AG09319 (cell line): ENCODE measurements at places on chromosomes 3 and 15.

GRCh38 chr3:187744169-187745151 is 808 bp downstream of the BCL6 start:
- no peak for DNase-seq

DNA sequence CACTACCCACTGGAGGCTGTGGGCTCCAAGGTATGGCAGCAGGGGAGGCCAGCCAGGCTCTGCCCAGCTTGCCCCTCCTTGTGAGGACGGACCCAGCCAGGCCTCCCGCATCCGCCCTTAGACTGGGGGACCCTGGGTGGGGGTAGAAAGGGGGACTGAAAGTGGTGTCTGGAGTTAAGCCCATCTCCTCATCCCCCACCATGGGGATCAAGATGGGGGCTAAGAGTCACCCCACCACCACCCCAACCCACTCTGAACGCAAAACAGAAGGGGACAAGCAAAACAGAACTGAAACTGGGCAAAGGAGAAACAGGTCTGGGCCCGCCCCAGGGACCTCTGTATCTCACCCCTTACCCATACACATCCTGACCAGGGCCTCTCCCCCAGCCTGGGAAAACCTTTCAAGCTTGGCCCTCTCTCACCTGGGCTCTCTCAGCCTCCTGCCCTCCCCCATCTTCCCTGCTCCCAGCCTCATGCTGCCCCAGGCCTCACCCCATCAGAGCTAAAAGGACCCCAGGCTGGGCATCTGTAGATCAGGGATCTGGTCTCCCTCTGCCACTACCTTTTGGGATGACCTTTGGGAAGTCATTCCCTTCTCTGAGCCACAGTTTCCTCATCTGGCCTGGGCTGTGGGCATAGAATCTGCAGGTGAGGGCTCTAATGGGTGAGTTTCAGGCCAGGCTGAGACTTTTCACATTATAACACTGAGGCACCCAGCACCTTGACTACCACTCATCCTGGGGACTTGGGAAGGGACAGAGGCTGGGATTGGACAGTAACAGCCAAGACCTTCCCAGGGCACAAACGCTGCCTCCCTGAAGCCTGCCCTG is 30.0 kb upstream of the CYP11A1 start:
- no peak for DNase-seq

- no peak for DNase-seq
Observed at GRCh38 chr3:17831366-17831765, 88.9 kb upstream of the TBC1D5 start.

GRCh38 chr15:34275721-34276120 is 50.9 kb downstream of the EMC4 start:
- no peak for DNase-seq

- peak; percentile 91 for DNase-seq
Observed at GRCh38 chr15:47293466-47294162, 423.7 kb upstream of the SEMA6D start.

DNA sequence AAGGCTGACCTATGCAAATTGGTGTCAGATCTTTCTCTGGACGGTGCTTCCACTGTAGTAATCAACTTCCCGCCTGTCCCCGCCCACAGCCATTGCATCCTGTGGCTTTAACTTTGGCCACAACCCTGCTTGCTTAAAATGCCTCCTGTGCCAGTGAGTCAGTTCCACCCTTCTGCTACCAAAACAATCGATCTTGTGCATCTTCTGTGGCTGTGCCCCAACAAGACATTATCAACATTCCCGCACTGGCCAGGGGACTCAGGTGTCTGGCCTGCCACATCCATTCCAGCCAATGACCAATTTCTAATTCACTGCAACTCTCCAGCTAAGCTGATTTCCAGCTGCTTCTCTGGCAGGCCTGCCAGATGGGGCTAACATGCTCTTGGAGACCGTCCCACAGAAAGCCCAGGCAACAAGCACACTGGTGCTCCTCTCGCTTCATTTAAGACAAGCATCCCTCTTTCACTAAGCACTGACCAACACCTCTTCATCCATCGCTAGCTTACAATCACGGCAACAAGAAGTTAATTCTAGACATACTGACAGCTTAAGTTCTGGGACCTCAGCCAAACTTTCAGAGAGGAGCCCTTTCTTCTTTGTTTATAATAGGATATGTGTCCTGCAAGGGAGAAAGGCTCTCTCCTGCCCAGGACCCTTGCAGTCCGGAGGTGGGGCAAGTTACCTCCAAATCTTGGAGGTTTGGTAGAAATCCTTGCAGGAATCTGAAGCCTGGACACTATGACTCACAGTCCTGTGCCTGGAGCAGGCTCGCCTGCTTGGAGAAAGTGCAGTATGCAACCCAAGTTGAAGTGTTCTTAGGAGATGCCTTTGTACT is 6.7 kb downstream of the CA12 start:
- DNase-seq: no peak

DNA sequence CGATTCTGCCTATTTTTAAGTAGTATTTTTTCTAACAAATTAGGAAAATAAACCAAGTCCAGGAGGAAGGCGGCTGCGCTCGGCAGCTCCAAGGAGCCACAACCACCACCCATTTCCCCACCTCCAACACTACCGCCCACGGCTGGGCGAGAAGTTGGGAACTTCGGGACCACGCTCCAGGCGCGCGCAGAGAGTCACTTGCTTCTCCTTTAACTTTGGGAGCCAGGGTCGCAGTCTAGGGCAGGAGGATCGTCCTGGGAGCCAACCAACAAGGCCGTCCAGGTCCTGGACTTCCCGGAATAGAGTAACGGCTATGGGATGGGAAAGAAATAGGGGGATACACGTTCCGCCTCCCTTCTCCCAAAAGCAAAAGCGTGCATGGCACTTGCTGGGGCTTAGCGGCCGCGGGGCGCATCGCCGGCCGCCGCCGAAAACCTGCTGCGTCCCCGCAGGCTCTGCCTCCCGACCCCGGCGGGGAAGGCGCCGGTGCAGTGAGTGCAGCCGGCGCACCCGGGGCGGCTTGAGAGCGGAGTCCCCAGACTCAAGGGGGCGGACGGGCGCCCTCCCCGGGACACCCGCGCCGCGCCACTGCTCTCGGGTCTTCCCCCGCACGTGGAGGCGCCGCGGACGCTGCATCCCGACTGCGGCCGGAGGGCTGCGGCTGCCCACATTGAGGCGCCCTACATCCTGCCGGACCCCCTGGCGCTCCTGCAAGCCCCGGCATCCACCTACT is 699 bp downstream of the MEGF11 start:
- DNase-seq: no peak

DNA sequence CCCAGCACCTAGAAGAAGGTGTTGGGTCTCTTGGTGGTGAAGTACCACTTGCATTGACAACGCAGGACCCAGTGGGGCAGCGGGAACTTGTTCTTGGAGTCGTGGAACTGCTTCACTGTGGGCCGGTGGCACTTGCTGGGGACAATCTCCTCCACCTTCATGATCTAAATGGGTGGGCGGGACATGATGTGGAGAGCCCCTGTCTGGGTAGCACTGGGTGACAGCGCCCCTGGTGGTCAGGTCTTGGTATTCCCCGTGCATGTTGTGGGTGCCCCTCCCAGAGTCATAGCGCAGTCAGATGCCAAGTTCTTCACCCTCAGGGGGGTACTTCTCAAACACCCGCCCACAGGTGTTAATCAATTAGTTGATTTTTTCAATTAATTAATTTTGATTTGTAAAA is 60.2 kb downstream of the AGBL1 start:
- no peak for DNase-seq

- DNase-seq: no peak
Observed at GRCh38 chr3:195077611-195078540, 193.1 kb downstream of the XXYLT1 start.

DNA sequence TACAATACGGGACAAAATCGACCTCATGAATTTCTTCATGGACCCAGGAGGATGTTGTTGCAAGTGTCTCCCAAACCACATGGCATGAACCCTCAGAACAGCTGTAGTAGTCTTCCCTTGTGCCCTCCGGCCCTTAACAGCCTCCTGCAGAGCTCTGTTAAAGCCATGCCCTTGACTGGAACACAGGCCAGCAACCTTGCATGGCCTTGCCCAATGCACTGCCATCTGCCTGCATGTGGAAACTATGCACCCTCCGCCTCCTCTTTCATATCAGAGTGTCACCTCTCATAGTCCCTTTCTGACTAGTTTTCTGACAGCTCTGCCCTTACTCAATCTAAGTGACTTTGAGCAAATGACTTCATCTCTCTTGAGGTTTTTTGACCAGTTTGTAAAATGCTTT is 39.4 kb upstream of the TRIM71 start:
- no peak for DNase-seq

GRCh38 chr3:148735597-148735996 is 37.9 kb downstream of the AGTR1 start:
- DNase-seq: no peak

DNA sequence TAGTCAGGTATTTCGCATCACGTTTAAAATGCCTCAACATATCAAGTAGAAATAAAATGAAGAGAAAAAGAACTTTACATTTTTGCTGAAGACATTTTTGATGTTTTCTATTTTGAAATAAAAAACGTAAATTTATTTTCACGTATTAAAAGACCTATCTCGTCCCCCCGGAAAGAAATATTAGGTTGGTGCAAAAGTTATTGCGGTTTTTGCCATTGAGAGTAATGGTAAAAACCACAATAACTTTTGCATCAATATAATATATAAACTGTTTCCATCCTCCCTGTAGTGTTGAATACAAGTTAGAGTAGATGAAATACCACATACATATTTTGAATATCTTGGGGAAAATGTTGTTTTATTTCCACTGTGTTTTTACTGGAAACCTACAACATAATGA is 11.2 kb upstream of the ANO10 start:
- no peak for DNase-seq

DNA sequence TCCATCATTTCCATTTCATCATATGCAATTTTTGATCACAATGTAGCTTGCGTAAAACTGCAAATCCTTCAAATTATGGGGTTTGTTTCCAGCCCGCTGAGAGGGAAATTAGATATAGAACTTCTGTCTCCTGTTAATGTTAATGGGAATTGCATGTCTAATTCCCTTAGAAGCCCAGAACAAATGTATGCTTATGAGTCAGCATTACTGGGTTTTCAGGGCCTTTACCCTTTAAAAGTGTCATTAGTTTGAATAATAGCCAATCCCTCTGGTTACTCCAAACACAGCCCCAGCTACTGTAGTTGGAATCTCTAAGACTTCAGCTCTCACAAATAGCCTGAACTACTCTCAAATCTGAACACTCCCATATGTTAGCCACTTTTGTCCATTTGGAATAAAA is 439.4 kb downstream of the C3orf38 start:
- no peak for DNase-seq

GRCh38 chr3:107753494-107753893 is 230.7 kb downstream of the BBX start:
- DNase-seq: no peak

DNA sequence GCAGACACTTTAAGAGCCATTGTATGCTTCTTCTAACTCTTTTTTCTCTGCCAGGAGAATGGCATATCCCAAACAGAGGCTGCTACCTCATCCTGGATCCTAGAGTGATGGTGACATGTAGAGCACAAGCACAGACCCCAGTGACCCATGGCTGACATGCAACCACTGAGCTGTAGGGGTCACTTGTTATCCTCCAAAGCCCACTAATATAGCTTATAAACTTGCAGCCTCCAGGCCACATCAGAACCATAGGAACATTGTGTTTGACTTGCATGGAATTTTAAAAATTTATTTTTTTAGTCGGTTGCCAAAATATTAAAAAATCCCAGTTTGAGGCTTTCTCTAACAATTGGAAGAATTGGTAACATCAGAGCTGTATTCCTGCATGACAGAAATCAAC is 283.0 kb upstream of the WNT5A start:
- no peak for DNase-seq

DNA sequence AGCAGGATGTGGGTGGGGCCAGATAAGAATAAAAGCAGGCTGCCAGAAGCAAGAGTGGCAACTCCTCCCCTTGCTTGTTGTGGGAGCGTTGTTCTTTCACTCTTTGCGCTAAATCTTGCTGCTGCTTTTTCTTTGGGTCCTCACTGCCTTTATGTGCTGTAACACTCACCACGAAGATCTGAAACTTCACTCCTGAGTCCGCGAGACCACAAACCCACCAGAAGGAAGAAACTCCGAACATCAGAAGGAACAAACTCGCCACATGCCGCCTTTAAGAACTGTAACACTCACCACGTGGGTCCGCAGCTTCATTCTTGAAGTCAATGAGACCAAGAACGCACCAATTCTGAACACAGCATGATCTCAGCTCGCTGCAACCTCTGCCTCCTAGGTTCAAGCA is 72.9 kb downstream of the IL12A start:
- DNase-seq: no peak

- DNase-seq: no peak
Observed at GRCh38 chr3:62951037-62951613, 75.9 kb upstream of the CADPS start.

DNA sequence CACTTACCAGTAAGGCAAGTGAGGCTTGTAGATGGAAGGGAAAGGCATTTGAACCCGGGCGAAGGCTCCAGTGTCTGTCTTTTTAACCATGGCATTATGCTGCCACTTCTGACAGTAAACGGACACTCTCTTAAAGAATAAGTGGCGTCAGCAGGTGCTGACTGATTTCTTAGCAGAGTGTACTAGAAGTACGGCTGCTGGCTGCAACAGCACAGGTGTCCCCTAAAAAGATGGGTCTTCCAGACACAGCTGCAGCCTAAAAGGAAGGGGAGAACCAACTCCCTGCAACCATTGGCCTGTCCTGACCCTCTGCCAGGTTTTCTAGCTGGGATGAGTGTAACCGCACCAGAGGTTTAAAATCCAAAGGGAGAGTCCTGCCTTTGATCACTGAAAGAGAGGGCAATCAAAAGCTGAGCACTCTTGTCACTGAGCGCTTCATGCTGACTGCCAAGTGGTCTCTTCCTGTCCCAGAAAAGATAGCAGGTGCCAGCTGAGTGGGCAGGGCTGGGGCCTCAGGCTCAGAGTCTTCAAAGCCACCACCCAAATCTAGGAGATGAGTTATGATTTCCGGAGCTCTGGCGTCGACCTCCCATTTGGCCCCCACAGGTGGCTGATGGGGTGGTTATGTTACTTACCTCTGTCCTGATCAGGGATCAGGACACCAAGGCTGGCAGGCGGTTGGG is 255.8 kb downstream of the SLCO3A1 start:
- DNase-seq: no peak

- DNase-seq: no peak
Observed at GRCh38 chr3:150830094-150830681, 67.2 kb upstream of the SIAH2 start.

GRCh38 chr3:141294848-141295247 is 63.2 kb downstream of the PXYLP1 start:
- no peak for DNase-seq
